ENCODE measurements at places on chromosomes 12 and 14.

GRCh38 chr12:129662234-129662633 lies 241.6 kb downstream of the TMEM132D start:
- DNase-seq = no peak

GRCh38 chr14:76546426-76547221 lies 170.7 kb downstream of the ESRRB start:
- no peak for DNase-seq

DNA sequence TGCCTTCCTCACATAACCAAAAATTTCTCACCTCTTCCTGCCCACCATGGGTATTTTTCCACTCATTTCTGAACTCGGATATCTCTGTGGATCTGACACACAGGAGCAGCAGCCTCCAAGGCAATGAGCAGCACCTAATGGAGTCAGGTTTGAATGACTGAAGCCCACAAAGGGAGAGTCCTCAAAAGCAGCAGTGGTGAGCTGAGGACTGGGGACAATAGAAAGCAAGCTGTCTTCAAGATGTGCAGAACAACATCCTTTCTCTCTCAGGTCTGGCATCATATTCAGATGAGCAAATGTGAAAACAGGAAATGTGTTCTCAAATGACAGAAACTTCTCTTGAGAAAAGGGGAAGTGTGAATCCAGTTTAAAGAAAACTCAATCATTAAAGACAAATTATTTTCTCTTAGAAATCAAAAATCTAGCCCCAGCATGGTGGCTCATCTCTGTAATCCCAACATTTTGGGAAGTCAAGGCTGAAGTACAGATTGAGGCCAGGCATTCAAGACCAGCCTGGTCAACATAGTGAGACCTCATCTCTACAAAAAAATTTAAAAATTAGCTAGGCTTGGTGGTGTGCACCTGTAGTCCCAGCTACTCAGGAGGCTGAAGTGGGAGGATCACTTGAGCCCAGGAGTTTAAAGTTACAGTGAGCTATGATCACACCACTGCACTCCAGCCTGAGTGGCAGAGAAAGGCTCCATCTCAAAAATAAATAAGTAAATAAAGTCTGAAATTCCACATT lies 54.2 kb downstream of the C12orf42 start:
- no peak for DNase-seq

- no peak for DNase-seq
Measured at GRCh38 chr12:31280183-31280582, 45.8 kb downstream of the SINHCAF start.

GRCh38 chr14:60178164-60178563 lies 13.0 kb upstream of the DHRS7 start:
- DNase-seq = no peak

DNA sequence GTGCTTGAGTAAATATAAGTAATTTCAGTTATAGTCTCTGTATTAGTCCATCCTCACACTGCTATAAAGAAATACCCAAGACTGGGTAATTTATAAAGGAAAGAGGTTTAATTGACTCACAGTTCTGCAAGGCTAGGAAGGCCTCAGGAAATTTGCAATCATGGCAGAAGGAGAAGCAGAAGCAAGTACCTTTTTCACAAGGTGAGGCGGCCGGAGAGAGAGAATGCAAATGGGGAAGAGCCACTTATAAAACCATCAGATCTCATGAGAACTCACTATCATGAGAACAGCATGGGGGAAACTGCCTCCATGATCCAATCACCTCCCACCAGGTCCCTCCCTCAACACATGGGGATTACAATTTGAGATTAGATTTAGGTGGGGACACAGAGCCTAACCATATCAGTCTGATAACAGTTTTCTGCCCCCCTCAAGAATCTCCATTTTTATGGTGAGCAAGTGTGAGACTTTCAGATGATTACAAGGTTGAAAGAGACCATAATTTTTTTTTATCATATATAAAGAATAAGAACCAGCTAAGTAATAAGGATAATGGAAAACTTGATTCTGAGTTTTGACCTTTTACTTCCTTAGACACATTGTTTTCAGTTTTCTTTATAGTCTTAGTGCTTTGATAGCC lies 35.6 kb downstream of the LEMD3 start:
- DNase-seq = no peak

DNA sequence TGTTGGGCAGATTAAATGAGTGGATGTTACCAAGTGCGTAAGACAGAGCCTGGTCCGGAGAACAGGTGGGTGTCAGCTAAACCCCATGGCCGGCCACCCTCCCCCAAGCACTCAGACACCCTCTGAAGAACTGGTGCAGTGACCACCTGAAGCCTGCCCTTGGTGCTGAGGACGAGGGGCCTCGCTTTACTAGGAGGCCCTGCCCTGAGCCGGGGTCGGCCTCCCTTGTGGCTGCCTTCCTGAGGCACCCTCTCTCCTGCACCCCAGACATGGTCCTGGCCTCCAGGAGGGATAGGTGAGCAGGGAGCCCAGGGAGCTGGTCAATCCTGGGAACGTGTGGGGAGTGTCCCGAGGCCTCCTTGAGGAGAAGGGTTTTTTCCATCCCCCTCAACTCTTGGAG lies 4.9 kb upstream of the KIF26A start:
- DNase-seq = no peak

DNA sequence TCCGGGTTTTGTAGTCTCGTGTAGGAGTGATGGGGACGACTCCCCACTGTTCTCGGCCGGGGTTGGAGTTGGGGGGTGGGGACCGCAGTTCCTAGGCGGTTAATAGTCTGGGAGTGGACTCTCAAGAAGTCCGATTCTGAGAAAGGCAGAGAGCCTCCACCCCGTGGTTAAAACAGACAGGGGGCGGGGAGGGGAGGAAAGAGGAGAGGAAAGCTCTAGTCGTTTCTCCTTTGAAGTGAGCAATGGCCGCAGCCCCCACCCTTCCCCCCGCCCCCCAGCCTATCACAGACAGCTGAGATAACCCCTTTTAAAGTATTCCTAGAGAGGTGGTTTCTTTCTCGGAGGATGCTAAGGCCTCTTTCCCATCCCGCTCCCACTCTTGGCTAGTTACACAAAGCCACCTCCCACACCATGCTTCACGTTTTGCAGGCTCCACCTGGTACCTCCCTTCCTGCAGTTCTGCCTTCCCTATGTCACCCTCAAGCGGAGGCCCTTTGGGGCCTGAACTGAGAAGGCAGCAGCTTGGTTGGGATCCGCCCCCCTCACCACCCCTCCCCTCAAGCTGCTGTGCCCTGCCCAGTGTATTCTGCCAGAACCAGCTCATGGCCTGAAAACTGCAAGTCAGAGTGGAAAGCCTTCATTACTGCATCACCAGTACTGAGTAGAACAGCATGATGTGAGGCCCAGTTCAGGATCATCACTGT lies 853 bp downstream of the USP5 start:
- DNase-seq = peak; percentile 52
